ENCODE measurements at places on chromosomes 13 and 19.

GRCh38 chr19:56153507-56153906 lies 12.4 kb downstream of the ZNF444 start:
- DNase-seq: no peak

- DNase-seq: no peak
These were observed 507 bp upstream of the SWSAP1 start for GRCh38 chr19:11373885-11374432.

GRCh38 chr19:18771328-18772242 lies 19.5 kb downstream of the COMP start:
- no peak for DNase-seq

GRCh38 chr13:106417467-106418110 lies 117.9 kb downstream of the EFNB2 start:
- no peak for DNase-seq

- DNase-seq: no peak
These were observed 54.9 kb downstream of the AP1M1 start for GRCh38 chr19:16252459-16253205.

- peak; percentile 57 for DNase-seq
These were observed 499 bp downstream of the LSM7 start for GRCh38 chr19:2327773-2328400.

GRCh38 chr13:103067751-103068555 lies 1.7 kb upstream of the SLC10A2 start:
- DNase-seq: no peak

DNA sequence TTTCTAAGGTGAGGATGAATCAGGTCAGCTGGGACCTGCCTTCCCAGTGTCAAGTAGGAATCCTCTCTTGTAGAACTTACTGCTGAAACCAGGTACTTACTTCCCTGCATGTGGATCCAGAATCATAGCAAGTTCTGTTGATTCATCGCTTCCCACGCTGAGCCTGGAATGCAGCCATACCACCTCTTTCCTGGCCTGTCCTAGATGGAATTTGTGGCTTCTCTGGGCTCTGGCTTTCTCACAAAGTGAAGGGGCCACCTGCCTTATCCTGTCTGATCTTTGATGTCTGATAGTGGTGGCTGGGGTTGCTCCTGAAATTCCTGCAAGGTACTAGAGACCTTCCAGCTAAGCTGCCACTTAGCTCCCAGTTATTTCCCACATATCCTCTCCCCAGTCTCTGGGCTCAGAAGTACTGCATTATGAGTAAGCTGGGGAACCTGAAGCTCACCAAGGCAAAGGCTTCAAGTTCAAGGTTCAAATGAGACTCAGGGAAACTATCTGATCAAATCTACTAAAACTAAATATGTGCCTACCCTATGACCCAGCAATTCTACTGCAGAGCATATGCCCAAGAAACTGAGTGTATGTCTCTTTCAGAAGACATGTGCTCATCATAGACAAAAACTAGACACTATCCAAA lies 103.5 kb downstream of the SUCLA2 start:
- peak; percentile 23 for DNase-seq

DNA sequence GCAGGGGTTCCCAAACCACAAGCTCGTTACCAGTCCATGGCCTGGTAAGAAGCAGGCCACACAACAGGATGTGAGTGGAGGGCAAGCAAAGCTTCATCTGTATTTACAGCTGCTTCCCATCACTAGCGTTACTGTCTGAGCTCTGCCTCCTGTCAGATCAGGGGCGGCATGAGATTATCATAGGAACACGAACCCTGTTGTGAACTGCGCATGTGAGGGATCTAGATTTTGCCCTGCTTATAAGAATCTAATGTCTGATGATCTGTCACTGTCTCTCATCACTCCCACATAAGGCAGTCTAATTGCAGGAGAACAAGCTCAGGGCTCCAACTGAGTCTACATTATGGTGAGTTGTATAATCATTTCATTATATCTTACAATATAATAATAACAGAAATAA lies 677.4 kb upstream of the SLITRK6 start:
- no peak for DNase-seq

DNA sequence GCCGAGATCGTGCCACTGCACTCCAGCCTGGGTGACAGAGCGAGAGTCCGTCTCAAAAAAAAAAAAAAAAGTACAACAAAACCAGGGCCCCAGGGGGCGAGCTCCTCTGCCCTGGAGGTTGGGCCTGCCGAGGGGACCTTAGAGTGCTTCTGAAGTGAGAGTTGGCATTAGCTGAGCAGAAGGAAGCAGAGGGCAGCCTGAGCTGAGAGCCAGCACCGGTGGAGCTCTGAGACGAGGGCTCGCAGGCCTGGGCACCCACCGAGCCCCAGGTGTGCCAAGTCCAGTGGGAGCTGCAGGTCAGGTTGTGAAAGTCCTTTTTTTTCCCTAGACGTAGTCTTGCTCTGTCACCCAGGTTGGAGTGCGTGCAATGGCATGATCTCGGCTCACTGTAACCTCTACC lies 46.0 kb downstream of the KDM4B start:
- no peak for DNase-seq

DNA sequence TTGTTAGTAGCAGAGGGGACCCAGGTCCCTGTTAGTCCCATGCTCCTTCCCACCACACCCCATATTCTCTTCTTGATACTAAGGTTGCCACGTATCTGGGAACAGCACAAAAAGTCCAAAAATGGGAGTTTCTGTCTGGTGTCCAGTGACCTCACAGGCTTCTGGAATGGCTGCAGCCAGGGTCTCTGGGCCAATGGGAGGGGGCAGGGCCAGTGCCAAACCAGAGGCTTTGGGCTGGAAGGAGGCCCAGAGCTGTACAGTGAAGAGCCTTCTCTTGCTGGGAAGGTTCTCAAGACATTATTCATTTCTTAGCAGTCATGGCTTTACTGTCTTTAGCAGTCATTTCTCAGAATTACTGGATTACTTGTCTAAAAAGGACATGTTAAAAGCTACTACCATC lies 119.2 kb downstream of the FRY start:
- no peak for DNase-seq

- DNase-seq: no peak
These were observed 96.8 kb downstream of the ARHGEF7 start for GRCh38 chr13:111211789-111212516.
